ENCODE measurements at places on chromosomes 16 and 17.

DNA sequence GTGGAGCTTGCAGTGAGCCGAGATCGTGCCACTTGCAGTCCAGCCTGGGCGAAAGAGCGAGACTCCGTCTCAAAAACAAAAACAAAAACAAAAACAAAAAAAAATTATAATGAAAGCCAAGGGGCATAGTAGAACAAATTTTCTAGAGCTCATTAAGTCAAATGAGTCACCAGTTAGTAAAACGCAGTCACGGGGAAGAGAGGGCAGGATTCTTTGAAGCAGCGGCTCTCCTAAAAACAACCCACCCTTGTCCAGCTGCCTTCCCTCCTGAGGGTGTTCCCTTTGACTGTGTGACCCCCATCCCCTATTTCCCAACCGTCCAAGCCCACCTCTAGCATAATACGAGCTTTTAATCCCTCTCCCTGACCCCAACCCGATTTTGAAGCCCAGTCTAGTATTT, 44.1 kb upstream of the STH start:
- no peak for DNase-seq

DNA sequence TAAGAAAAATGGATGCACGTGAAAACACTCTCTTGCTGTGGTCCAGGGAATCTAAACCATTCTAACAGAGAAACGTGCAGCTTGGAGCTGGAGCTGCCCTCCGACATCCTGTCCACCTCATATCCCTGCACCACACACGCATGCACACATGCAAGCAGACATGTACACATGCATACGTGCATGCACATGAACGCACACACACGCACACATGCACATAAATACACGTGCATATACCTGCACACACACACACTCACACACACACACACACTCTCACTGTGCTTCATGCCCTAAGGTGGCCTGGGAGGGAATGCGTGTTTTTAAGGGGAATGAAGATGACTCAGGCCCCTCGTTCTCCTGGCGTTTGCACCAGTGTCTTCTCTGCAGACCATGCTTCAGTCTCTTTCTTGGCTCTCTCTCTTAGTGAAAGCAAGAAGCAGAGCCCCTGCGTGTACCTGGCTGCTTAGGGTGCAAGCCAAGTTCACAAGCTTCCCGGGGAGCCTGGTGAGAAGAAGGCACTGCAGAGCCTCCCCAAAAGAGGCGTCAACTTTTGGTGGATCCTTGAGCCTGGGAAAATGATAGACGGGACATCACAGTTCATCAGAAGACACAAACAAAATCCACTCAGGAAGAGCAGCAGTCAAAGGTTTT, 72.8 kb downstream of the GOSR1 start:
- DNase-seq, result no peak

- DNase-seq, result no peak
Observed at GRCh38 chr16:66711581-66711980, 15.0 kb upstream of the CMTM4 start.

GRCh38 chr17:53629188-53629587, 193.5 kb upstream of the KIF2B start:
- DNase-seq, result no peak

DNA sequence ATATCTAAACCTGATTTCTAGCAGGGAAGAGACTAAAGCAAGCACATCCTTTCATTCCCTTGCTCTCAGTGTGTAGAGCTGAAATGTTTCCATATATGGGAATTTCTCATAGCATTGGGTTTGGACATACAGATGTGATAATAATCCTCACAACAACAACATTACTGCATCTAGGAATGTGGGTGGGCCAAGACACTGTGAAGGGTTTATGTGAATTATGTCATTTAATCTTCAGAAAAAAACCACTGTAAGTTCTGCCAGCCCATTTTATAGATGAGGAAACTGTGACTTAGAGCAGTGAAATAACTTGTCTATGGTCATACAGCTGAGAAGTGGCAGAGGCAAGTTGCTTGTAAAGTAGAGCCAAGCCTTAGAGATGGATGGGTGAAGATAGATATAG, 5.2 kb downstream of the OMG start:
- no peak for DNase-seq

GRCh38 chr17:41335747-41336146, 14.9 kb downstream of the KRT33A start:
- DNase-seq, result no peak

DNA sequence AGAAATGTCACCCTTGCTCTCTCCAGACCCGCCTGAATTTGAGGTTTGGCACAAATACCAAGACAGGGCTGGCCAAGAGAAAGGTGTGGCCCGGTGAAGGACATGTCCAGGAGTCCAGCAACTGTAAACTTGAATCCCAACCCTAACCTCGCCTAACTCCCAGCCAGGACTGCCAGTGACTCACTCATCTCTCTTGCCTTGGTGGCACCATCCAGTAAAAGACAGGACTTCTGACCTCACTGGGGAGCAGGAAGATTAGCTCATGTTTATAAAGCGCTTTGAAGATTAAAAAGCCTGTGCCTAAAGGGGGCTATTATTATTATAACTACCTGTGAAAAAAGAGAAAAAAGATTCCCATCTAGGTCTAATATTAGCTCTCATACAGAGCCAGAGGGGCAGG, 335.3 kb downstream of the SOX9 start:
- no peak for DNase-seq

DNA sequence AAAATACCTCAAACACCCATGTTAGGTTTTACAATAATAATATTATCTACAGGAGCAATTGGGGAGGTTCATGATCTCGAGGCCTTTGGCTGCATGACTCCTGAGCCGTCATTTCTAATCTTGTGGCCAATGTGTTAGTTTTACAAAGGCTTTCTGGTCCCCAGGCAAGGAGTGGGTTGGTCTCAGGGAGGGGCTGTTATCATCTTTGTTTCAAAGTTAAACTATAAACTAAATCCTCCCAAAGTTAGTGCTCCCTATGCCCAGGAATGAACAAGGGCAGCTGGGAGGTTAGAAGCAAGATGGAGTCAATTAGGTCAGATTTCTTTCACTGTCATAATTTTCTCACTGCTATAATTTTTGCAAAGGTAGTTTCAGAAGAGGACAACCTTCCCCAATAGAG, 9.1 kb upstream of the CCL5 start:
- no peak for DNase-seq

GRCh38 chr17:5381542-5381941, 37.9 kb downstream of the NUP88 start:
- DNase-seq, result no peak

DNA sequence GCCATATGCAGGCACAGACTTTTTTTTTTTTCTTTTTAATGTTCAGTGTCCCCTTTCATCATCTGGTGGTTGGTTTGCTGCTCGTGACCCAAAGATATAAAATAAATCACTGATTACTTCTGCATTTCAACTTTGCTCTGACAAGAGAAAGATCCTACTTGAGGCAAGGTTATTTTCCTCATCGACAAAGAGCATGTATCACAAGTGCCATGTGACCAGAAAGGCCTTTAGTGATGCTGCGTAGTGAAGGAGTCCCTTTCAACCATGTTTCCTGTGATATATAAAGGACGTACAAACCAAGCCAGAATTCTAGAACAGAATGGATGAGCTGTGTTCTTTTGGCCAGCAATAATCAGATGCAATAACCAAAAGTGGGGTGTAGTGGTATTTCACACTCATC, 323.4 kb upstream of the PSMD7 start:
- no peak for DNase-seq

- DNase-seq, result no peak
Observed at GRCh38 chr16:11256661-11257130, 692 bp upstream of the SOCS1 start.

Measured in forelimb muscle (tissue), 1 donor.